GM04503 (cell line): ENCODE measurements at places on chromosomes 2 and 18.

- DNase-seq = no peak
These were observed 21.9 kb upstream of the USP14 start for GRCh38 chr18:136433-136832.

DNA sequence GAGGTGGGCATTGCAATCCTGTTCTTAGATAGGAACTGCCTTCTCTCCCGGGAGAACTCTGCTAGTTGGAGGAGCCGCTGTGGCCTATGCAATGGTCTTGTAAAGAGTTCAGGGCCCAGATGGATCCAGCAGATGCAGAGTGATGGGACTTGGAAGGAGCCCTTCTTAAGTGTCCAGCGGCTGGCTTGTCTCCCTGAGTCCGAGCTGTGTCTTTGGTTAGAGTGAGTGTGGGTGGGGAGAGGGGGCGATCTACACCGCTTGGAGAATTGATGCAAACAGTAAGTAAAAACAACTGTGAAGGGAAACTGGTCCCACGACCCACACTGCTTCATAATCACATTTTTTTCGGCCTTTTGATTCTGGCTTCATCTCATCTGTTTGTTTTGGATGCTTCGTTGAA, 89.8 kb upstream of the CYRIA start:
- no peak for DNase-seq

- no peak for DNase-seq
These were observed 2.2 kb upstream of the BCL2L11 start for GRCh38 chr2:111118481-111118980.

GRCh38 chr18:37783771-37784170, 218.2 kb upstream of the CELF4 start:
- DNase-seq = no peak

GRCh38 chr2:10036095-10036884, 7.1 kb upstream of the KLF11 start:
- no peak for DNase-seq

GRCh38 chr2:31319406-31320175, 85.6 kb downstream of the EHD3 start:
- no peak for DNase-seq

GRCh38 chr2:21676041-21676440, 552.3 kb downstream of the TDRD15 start:
- DNase-seq = no peak

DNA sequence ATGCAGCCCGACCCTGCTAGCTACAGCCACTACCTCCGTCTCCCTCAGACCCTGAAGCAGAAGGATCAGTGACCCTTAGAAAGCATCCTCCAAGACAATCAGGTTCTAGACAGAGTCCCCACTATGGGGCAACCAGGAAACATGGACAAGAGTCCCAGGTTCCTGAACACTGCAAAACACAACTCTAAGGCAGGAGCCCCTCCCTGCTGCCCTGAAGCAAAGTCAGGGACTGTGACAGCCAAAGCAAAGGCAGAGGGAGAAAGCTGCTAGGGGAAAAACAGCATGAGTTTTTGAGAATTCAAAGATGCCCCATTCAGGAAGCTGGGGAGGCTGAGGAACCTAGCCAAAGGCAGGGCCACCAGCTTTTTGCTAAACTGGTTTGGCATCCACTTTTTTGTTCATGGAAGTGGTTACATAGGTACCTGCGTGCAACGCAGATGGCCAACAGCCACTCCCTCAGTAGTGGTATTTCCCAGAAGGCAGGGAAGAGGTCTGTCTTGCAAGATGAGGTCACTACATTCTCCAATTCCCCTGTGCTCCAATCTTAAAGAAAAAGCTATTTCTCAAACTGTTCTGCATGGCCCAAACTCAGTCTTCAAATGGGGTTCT, 33.2 kb downstream of the MYO5B start:
- no peak for DNase-seq

- DNase-seq = peak; percentile 22
These were observed 41.3 kb downstream of the REV1 start for GRCh38 chr2:99448556-99448955.

DNA sequence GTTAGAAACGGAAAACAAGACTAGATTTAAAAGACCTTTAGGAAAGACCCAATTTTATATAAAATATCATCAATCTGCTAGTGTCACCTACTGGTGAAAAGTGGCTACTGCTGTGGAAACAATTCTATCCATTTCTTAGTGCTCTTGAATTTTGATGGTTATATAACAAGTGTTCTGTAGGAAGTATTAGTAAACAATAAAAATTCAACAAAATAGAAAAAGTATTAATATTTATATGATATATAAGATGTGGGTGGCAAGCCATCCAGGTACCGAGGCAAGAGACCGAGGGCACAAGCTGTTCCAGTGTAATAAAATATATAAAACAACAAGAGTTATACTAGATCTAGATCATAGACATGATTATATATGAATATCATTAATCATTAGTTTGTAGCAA, 6.2 kb upstream of the TMEM87B start:
- DNase-seq = no peak

DNA sequence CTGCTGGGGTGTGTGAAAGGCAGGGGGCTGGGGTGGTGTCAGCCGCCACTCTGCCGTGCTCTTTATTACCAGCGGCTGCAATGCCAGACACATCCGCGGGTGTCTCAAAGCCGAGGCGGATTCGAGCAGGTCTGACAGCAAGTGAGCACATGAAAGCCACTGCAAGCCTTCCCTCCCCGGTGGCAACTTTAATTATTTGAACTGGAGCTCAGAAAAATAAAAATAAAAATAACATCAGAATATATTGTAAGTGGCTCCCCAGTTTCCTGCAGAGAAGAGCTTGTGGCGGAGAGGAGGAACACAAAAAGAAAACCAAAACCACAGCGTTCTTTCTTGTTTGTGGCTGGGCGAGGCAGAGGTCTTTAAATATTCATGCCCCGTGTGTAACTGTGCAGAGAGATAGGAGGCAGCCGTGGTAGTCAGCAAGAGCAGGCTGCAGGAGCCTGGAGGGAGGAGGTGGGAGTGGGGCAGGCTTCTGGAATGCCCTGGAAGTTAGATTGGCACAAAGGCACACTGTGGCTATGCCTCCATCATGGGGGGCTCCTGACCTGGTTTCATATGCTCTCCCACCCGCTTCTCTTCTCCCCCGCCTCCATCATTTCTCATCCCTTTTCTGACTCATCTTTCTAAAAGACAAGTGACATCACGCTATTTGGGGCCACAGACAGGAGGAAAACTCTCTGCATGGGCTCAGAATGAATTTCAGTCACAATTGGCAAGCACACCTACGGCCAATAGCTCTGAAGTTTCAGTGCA, 199.8 kb downstream of the CLIP4 start:
- DNase-seq = no peak

- no peak for DNase-seq
These were observed 8.9 kb upstream of the SCG2 start for GRCh38 chr2:223611061-223611460.
